Cortex of kidney (tissue), 1 donor: ENCODE measurements at places on chromosomes 3 and 15.

GRCh38 chr3:81958972-81959640 lies 197.7 kb upstream of the GBE1 start:
- no peak for DNase-seq

DNA sequence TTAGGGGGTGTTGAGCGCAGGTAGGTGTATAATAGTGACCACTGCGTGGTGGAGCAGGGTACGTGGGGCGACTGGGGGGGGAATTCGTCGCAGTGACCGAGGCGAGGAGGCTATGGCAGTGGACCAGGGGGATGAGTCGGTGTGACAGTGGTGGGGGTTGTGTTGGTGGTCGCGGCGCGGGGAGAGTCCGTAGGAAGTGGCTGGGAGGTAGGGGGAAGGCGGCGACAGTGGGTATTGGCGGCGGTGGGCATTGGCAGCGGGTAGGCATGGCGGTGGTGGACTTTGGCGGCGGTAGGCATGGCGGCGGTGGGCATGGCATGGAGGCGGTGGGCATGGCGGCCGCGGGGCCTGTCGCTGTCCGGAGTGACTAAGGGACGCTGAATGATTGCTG lies 739 bp downstream of the SNRPN start:
- DNase-seq: no peak

GRCh38 chr3:44418549-44418948 lies 58.9 kb downstream of the ZNF445 start:
- DNase-seq: no peak

DNA sequence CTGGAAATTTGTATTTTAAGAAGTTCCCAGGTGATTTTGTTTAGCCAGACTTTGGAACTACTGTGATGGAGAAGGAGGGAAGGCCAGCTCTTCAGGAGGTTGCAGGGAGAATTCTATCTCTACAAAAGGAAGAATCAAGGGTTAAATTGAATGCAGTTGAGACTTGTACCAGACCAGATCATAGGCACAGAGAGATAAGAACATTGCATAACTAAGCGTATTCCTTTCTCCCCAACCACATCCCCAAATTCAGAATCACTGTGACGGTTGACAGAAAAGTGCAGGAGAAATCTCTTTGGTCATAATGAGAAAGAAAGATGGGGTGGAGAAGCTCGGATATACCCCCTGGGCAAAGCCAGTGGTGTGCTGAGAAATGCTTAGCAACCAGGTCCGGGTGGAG lies 7.2 kb downstream of the PLD1 start:
- no peak for DNase-seq

- no peak for DNase-seq
These were observed 90.6 kb downstream of the IQSEC1 start for GRCh38 chr3:12982619-12983101.

DNA sequence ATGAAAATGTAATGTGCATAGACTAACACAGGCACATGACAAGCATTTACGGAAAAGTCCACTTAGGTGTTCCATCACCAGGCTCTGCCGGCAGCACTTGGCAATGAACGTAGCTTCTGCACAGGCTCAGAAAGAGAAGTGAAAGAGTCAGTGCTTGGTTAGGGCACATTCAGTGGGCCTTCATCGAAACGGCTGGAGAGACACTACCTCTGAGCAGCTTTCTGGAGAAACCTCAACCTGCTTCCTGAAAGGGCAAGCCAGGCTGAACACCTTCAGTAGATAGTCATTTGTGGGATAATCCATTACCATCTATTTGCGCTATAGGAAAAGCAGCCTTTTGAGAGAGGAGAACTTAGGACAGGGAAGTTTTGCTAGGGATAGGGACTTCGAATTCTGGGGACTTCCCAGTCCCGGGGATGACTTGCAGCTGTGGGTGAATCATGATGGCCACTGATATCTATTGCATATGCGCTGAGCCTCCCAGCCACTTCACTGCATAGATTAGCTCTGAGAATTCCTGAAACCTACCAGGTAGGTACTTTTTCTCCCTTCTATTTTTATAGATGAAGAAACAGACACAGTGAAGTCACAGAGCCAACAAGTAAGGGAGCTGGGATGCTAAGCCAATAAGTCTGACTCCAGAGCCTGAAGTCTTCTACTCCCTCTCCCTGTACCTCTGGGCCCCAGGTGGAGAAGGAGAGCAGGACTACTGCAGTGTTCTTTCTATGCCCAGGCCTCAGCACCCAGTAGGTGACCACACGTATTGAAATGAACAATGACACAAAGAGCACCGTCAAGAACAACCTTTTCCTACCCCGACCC lies 4.2 kb upstream of the SH2D7 start:
- no peak for DNase-seq
